Posterior cingulate gyrus (tissue), 11 donors: ENCODE measurements at places on chromosomes 16 and 17.

DNA sequence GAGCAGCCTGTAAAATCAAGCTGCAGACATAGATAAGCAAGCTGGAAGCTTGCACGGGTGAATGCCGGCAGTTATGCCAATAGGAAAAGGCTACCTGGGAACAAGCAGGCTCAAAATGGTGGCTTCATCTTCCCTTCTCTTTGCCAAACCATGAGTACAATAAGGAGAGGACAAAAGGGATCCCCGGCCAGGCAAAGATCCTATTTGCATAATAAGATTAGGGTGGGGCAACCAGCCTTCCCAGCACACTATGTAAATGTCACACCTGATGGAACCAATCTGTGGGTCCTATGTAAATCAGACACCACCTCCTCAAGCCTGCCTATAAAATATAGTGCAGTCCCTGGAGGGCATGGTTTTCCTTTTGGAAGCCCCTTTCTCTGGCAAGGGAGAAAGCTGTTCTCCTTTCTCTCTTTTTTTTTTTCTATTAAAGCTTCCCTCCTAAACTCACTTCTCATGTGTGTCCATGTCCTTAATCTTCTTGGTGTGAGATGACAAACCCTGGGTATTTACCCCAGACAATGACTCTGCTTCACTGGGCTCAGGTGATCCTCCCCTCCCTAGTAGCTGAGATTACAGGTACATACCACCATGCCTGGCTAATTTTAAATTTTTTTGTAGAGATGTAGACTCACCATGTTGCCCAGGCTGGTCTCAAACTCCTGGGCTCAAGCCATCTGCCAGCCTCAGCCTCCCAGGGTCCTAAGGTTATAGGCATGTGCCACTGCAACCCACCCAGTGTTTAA, 44.2 kb downstream of the PSMD12 start:
- no peak for DNase-seq

- no peak for DNase-seq
These were observed 39.9 kb downstream of the MSI2 start for GRCh38 chr17:57296231-57296630.

GRCh38 chr16:30018731-30019158, 4.3 kb upstream of the C16orf92 start:
- DNase-seq: peak; percentile 71

- peak; percentile 21 for DNase-seq
These were observed at the start of gene C16orf54 for GRCh38 chr16:29745853-29746345. TSS of gene C16orf54 (minus strand) at chr16:29745990. CDS start at chr16:29744951, 1,039 bp downstream.

GRCh38 chr16:88922114-88922825, 54.7 kb downstream of the CBFA2T3 start:
- no peak for DNase-seq

DNA sequence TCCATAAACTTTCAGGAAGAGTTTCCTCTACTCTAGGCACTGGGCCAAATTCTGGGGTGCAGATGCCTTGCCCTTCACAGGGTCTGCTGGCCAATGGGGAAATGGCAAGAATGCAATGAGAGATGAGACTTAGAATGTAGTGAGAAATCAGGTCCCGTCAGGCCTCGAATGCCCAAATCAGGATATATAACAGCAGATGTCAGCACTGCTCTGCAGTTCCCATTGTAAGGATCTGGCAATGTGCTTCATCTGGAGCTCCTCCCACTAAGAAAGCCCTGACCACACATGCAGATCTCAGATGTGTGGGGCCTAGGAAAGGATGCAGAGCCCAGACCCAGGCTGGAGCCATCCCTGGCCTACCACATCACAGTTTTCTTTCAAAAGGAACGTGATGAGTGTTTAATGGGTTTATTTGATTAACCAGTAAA, 13.9 kb upstream of the LPCAT2 start:
- peak; percentile 87 for DNase-seq

GRCh38 chr16:46850619-46851555, 19.9 kb upstream of the C16orf87 start:
- no peak for DNase-seq

DNA sequence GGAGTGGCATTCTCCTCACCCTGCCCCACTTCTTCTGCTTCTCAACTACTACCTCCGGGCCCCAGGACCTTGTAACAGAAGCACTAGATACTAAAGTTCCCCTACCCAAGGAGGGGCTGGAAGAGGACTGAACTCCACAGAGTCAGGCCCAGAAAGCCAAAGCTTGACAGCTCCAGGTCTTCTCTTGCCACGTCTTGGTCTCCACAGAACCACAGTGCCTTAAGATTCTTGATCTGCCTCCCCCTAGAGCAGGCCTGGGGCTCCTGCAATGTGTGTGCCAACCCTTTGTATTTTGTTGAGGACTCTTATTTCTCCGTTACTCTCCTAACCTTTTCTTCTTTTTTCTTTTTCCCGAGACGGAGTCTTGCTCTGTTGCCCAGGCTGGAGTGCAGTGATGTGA, 4.0 kb downstream of the SLC16A13 start:
- DNase-seq: no peak

DNA sequence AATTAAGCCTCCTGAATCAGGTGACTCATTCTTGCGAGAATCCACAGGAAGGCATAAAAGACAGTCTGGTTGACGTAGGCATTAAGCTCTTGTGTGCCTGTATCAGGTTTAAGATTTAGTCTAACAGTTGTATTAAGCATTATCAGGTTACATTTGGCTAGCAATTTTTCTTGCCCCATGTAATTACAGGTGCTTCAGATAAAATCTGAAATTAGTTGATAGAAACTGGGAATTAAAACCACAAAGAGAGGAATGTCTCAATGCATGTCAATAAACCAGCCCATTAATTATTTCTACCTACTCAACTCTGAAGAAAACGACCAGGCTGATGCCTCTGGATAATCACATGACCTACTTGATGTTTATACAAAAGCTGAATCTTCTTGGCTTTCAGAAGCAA, 217.2 kb downstream of the CA10 start:
- DNase-seq: no peak

- no peak for DNase-seq
These were observed at the start of gene KRT15 for GRCh38 chr17:41518789-41519449. TSS of gene KRT15 (minus strand) at chr17:41518890. CDS start at chr17:41518827, 63 bp downstream.

DNA sequence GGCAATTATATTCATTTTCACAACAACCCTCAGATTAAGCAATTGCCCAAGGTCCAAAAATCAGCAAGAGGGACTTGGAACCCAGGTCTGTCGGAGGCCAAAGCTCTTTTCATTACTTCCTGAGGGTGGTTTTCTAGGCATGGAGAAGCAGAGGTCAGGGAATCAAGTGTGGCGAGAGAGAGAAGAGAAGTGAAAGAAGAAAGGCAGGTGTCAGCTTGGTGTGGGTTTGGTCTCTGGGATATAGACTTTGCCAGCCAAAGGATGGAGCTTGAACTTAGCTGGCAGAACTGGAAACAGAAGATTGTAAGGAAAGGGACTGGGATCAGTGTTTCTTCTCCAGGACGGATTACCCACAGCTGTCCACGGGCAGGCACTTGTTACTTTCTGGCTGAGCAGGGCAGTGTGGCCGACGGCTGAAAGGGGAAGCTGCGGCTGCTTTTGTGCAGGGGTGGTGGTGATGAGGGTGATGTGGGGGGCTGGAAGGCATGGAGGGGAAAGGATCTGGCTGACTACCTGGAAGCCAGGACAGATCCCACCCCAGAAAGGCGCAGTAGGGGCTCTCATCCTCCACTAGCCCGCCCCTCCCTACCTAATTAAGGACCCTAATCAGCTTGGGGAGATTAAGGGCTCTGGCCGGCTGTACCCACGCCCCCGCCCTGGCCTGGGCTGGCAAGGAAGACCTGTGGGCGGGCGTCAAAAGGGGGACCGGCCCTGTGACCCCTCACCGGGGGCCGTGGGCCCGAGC, at the start of gene GUCY2D:
TSS of gene GUCY2D (plus strand) at position 640 of the 745 bp plus-strand sequence. CDS start 433 bp downstream, outside the sequence.
- DNase-seq: no peak

DNA sequence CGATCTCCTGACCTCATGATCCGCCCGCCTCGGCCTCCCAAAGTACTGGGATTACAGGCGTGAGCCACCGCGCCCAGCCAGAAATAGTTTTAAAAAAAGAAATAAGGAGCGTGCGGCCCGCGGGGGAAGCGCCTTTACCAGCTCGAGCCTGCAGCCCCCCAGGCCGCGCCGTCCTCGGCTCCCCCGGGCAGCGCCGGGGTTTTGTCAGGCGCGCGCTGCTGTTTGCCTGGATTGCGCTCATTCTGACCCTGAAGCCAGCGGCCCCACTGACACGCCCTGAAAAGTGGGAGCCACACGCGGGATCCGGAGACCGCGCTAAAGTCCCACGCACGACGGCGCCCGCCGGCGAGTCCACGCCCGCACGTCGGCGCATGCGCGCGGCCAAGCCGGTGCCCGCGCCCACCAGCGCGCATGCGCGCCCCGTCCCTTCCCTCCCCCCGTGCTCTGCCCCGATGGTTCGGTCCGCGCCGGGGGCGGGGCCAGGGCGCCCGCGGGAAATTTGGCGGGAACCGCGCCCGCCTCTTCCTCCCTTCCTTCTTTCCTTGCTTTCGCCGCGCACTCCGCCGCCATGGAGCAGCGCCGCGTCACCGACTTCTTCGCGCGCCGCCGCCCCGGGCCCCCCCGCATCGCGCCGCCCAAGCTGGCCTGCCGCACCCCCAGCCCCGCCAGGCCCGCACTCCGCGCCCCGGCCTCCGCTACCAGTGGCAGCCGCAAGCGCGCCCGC, at the start of gene CDT1:
TSS of gene CDT1 (plus strand) at position 526 of the 724 bp plus-strand sequence. CDS start at position 569, 43 bp downstream.
- DNase-seq: peak; percentile 62

- no peak for DNase-seq
These were observed 7.2 kb upstream of the IRF8 start for GRCh38 chr16:85891776-85892166.

DNA sequence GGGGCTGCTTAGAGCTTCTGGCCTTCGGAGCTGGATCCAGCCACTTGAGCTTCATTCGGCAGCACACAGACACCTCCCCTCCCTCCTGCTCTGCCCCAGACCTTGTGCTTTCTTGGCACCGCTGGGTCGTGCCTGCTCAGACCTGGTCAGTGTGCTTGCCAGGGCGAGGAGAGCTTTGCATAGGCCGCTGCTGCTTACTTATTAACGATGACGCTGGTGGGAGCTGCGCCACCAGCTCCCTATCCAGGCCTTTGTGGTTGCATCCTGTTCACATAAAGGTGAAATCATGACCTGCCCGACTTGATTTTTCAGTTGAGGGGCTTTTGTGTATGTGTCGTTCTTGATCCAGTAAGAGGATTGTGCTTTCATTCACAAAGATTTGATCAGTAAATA, 101.1 kb downstream of the MSI2 start:
- DNase-seq: peak; percentile 42

DNA sequence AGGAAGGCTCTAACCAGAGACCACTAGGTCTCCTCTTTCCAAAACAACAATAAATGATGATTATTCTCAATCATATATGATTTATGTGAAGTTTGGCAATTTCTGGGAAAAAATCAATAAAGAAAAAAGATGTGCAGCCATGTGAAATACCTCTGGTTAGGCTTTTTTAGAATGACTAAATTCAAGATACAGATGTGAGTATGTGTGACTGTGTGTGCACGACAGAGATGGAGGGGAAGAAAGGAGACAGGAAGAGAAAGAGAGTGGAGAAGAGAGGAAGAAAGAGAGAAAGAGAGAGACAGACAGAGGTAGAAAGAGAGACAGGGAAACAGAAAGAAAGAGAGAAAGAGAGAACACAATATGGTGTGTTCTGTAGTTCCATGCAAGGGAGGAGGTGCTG, 558.6 kb upstream of the CDH5 start:
- no peak for DNase-seq
